ENCODE measurements at places on chromosomes 7 and 10. TPM values are rescaled to one million over a fixed set of nuclear protein-coding genes. Genes with fewer than 3 reads are reported as not detected.

GRCh38 chr10:4850397-4850796 is 24.4 kb downstream of the AKR1E2 start:
- DNase-seq, result no peak

GRCh38 chr7:130825819-130826218 is 91.8 kb upstream of the KLF14 start:
- DNase-seq, result no peak

DNA sequence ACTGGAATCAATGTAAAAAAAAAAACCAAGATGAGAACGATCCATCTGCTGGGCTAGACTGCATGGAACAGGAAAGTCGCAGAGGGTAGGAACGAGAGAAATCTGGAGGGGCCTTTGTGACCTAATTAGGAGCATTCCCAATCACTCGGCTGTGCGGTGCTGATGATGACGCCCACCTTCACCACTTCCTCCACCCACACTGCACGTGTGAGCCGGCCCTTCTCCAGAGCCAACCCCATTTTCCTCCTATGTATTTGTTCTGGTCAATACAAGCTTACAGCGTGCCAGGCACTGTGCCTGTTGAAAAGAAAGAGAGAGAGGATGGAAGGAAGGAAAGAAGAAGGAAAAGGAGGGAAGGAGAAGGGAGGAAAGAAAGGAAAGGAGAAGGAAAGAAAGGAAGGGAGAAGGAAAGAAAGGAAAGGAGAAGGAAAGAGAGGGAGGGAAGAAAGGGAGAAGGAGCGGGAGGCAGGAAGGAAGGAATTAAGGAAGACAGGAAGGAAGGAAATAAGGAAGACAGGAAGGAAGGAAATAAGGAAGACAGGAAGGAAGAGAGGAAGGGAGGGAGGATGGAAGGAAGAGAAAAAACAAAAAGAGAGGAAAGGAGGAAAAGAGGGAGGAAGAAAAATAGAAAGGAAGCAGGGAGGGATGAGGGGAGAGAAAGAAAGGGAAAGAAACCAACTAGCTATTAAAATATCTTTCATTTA is 35.5 kb upstream of the PTF1A start:
- DNase-seq, result no peak

- no peak for DNase-seq
These were observed 112.3 kb downstream of the RAB11FIP2 start for GRCh38 chr10:117934477-117934876.

The MCM10 gene
- total RNA-seq, result 78.2 TPM

DNA sequence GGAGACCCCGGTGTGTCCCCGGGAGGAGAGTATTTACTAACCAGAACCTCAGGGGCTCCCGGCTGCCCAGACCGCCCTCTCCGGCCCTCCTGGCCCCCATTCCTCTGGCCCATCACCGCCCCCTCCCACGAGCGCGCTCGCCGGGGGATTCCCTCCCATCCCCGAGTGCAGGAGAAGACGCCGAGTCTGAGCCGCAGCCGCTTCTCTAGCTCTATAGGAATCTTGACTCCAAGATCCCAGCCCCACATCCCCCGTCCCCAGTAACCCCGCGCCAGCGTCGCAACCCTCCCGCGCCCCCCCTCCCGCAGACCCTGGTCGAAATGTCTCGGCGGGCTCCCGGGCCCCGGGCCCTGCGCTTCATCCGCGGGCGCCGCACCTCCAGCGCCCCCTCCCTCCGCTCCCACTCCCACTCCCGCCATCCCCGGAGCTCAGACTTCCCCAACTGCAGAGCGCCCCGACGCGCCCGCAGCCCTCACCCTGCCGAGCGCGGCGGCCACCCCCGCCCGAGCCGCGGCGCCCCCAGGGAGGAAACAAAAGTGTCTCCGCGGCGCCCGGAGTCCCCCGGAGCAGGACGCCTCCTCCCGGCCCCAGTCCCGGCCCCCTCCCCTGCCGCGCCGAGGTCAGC is 541 bp downstream of the ELMO1 start:
- DNase-seq, result no peak

DNA sequence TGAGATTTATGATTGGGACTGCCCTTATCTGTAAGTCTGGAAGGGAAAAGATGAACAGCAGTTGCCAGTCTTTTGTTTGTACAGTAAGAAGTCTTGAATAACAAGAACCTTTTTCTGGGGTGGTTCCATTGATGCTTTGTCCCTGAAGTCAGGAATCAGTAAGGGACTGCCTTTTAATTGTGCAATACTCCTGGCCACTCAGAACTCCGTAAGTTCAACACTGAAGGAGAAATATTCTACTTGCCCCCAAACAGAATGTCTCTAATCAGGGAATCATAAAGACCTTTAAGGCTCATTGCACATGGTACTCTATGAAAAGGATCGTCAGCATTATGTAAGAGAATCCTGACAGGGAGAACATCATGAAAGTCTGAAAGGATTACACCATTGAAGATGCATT is 361.4 kb downstream of the EXOC4 start:
- no peak for DNase-seq

The CYP2E1 gene
- not detected for total RNA-seq

GRCh38 chr7:2402687-2403013 is 761 bp upstream of the CHST12 start:
- DNase-seq, result no peak

DNA sequence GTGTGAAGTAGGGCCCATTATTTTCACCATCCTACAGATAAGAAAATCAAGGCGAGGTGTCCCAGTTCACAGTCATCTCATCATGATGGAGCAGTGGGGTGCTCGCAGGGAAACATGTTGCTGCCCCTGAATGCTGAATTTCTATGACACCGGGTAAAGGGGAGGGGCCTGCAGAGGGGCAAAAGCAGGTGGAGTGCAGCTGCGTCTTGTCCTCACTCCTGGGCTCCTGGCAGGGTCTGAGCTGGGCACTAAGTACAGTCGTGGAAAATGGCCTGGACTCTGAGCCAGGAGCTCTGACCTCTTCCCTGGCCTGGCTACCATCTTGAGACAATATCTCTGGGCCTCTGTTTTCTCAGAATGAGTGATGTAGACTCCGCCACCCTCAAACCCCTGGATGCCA is 253.1 kb upstream of the PITRM1 start:
- no peak for DNase-seq

The TLX1 gene
- not detected for total RNA-seq

The STEAP1B gene
- not detected for total RNA-seq

DNA sequence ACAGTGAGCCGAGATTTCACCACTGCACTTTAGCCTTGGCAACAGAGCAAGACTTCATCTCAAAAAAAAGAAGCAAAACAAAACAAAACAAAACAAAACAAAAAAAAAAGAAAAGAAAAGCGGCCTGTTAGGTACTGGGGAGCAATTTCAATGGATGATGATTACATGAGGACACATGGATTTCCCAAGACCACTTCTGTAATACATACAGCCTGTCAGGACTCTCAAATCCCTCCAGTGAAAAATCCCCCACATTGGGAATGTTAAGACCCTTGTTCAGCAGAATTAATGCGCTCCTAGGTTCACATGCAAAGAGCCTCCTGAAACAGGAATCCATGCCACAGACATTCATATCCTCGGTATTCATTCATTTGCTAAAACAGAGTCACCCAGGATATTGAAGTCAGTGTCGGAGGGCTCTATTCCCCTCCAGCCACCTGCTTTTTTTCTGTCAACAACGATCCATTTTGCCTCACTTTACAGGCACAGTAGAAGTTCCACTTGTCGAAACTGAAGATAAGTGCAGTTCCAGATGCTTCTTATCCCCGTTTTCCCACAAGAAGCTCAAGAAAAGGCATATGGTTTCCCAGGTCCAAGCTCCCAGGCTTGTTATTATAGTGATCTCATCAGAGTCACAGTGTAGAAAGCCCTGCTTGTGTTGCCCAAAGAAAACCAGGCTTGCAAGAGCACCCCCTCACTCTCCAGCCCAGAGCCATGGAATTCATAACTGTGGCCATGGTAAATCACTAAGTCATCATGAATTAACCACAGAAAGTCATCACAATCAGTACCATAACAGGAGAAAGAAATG is 20.2 kb downstream of the SLC16A12 start:
- DNase-seq, result no peak

The ATG9B gene
- total RNA-seq, result 2.3 TPM

The SPRN gene
- not detected for total RNA-seq

The AGR2 gene
- not detected for total RNA-seq

Data from activated CD8-positive, alpha-beta memory T cell treated with anti-CD3 and anti-CD28 coated beads, Interleukin-2, amount 10 ng/mL, durations not matched to agents 7 days and 5 days (primary cell).